ENCODE measurements at places on chromosomes 16 and 17.

GRCh38 chr16:5932906-5933305 is 835.3 kb upstream of the EEF2KMT start:
- DNase-seq: no peak

DNA sequence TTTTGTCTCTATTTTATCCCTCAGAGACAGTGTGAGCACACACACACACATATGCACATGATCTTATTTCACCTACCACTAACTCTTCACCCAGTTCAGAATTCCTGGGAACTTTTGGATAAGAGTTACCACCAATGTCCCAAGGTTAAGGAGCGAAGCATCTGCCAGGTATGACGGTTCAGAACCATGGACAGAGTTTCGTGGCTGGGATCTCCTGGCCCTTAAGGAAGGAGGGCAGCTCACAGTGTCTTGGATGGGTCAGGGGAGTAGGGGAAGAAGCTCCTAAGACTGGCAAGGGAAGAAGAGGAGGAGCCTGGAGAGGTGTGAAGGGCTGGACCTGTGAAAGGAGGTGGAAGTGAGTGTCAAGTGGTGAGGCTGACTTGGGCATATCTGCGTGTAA is 23.0 kb upstream of the TMEM132E start:
- DNase-seq: no peak

- DNase-seq: peak; percentile 54
Measured at GRCh38 chr16:29910819-29911675, 10.8 kb downstream of the ASPHD1 start.

GRCh38 chr16:15993128-15993527 is 43.7 kb downstream of the ABCC1 start:
- no peak for DNase-seq

DNA sequence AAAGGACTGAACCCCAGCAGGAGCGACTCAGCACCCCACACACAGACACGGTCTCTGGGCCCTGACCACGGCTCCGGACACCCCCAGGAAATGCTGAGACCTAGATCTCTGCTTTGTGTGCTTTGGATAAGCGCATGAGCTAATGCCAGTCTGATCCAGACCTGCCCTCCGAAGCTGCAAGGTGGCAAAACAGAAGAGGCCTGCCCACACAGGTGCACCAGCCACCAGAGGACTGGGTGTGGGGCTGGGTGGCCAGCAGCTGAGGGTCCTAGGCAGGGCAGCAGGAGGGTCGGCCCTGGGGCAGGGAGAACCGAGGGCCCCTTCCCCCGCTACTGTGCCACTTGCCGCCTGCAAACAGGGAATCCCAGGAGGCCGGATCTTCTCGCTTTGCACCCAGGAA is 30.7 kb upstream of the EIF1 start:
- no peak for DNase-seq

- no peak for DNase-seq
Measured at GRCh38 chr17:79814127-79814973, 17.5 kb upstream of the CBX8 start.
